ENCODE measurements at places on chromosomes 6 and 20. TPM values are rescaled to one million over a fixed set of nuclear protein-coding genes. Genes with fewer than 3 reads are reported as not detected.

The ITPA gene
- total RNA-seq = 30.3 TPM

The EPM2A gene
- total RNA-seq = 8.5 TPM

The DHX16 gene
- 43.7 TPM for total RNA-seq

The LZTS3 gene
- 4.9 TPM for total RNA-seq

The DAAM2 gene
- total RNA-seq = 1.9 TPM

The GRM1 gene
- under 0.01 TPM for total RNA-seq

The ENPP4 gene
- total RNA-seq = 2.8 TPM

The FOXQ1 gene
- 0.14 TPM for total RNA-seq

The BCL2L1 gene
- 33.6 TPM for total RNA-seq

The TAGAP gene
- not detected for total RNA-seq

The ARID1B gene
- total RNA-seq = 28.7 TPM

The PDYN gene
- not detected for total RNA-seq

The CCN6 gene
- total RNA-seq = not detected

The GINM1 gene
- 69.1 TPM for total RNA-seq

The DACT2 gene
- total RNA-seq = 0.85 TPM

The RIPPLY2 gene
- total RNA-seq = 0.28 TPM

The CDSN gene
- total RNA-seq = under 0.01 TPM

The BPIFB1 gene
- not detected for total RNA-seq

The NR2E1 gene
- not detected for total RNA-seq

The PTCHD4 gene
- total RNA-seq = 3.0 TPM

The C6orf136 gene
- 2.7 TPM for total RNA-seq

The RAB44 gene
- under 0.01 TPM for total RNA-seq

The GDAP1L1 gene
- total RNA-seq = under 0.01 TPM

The PKIB gene
- total RNA-seq = 1.1 TPM

The ADGRB3 gene
- 0.43 TPM for total RNA-seq

The PTK6 gene
- total RNA-seq = under 0.01 TPM

The ADAT2 gene
- 3.0 TPM for total RNA-seq

The CPXM1 gene
- total RNA-seq = 0.71 TPM

The HLA-DRB5 gene
- total RNA-seq = not detected

The SIRPD gene
- not detected for total RNA-seq

The ARMH2 gene
- not detected for total RNA-seq

The TSPO2 gene
- total RNA-seq = not detected

The ECHDC1 gene
- 54.5 TPM for total RNA-seq

The CFAP61 gene
- total RNA-seq = under 0.01 TPM

The C6orf52 gene
- not detected for total RNA-seq

Data from smooth muscle cell of bladder (primary cell).